Suprapubic skin (tissue), 4 donors: ENCODE measurements at places on chromosomes 16 and 17. TPM values are rescaled to one million over a fixed set of nuclear protein-coding genes. Genes with fewer than 3 reads are reported as not detected.

- DNase-seq = peak; percentile 24
- H3K4me3 ChIP-seq = no peak overlapping the region
- no peaks in the 10 kb centered on the region for H3K36me3 ChIP-seq
These were observed 3.8 kb upstream of the ICAM2 start for GRCh38 chr17:64024215-64024654.

- no peak for DNase-seq
- no peak overlapping the region for H3K27ac ChIP-seq
- no peak overlapping the region for H3K4me3 ChIP-seq
- H3K36me3 ChIP-seq = no peaks in the 10 kb centered on the region
- H3K27me3 ChIP-seq = no peaks in the 10 kb centered on the region
- no peaks in the 10 kb centered on the region for H3K4me1 ChIP-seq
These were observed 250.8 kb downstream of the STX8 start for GRCh38 chr17:9324864-9325263.

- H3K4me1 ChIP-seq = peaks cover 3% of the 10 kb centered on the region
- no peak overlapping the region for H3K4me3 ChIP-seq
- no peaks in the 10 kb centered on the region for H3K27me3 ChIP-seq
- no peaks in the 10 kb centered on the region for H3K36me3 ChIP-seq
- DNase-seq = no peak
These were observed 242.7 kb downstream of the KATNIP start for GRCh38 chr16:27792486-27793248.

- no peaks in the 10 kb centered on the region for H3K36me3 ChIP-seq
- H3K4me1 ChIP-seq = peaks cover 18% of the 10 kb centered on the region
- peak overlapping the region; percentile 14 for H3K4me3 ChIP-seq
- DNase-seq = no peak
These were observed 136.3 kb downstream of the KCNJ12 start for GRCh38 chr17:21512307-21513011.

- peaks cover 87% of the 10 kb centered on the region for H3K36me3 ChIP-seq
- no peaks in the 10 kb centered on the region for H3K27me3 ChIP-seq
- no peak for DNase-seq
- H3K4me3 ChIP-seq = no peak overlapping the region
These were observed 37.1 kb downstream of the AMFR start for GRCh38 chr16:56388209-56388608.

GRCh38 chr16:73066331-73066926 is 18.5 kb upstream of the ZFHX3 start:
- peaks cover 77% of the 10 kb centered on the region for H3K4me1 ChIP-seq
- H3K36me3 ChIP-seq = no peaks in the 10 kb centered on the region
- H3K4me3 ChIP-seq = peak overlapping the region; percentile 24
- peaks cover 69% of the 10 kb centered on the region for H3K27me3 ChIP-seq

GRCh38 chr16:56539656-56540055 is 19.8 kb upstream of the BBS2 start:
- no peaks in the 10 kb centered on the region for H3K36me3 ChIP-seq
- DNase-seq = no peak
- peaks cover 8% of the 10 kb centered on the region for H3K4me1 ChIP-seq
- H3K4me3 ChIP-seq = no peak overlapping the region

GRCh38 chr17:12388226-12388625 is 277.5 kb upstream of the MYOCD start:
- no peaks in the 10 kb centered on the region for H3K27me3 ChIP-seq
- H3K4me1 ChIP-seq = no peaks in the 10 kb centered on the region
- H3K36me3 ChIP-seq = no peaks in the 10 kb centered on the region
- no peak for DNase-seq
- H3K4me3 ChIP-seq = no peak overlapping the region

FOXL1 gene
- not detected for total RNA-seq

NLRC3 gene
- total RNA-seq = 0.26 TPM
